ENCODE measurements at places on chromosomes 4 and X. TPM values are rescaled to one million over a fixed set of nuclear protein-coding genes. Genes with fewer than 3 reads are reported as not detected.

- no peak overlapping the region for H3K4me3 ChIP-seq
- peak; percentile 67 for DNase-seq
- no peak overlapping the region for H3K27ac ChIP-seq
- H3K36me3 ChIP-seq = no peaks in the 10 kb centered on the region
- no peaks in the 10 kb centered on the region for H3K27me3 ChIP-seq
Observed at GRCh38 chrX:17768997-17769396, 31.7 kb downstream of the SCML1 start.

Gene ACOX3
- 46.9 TPM for total RNA-seq

DNA sequence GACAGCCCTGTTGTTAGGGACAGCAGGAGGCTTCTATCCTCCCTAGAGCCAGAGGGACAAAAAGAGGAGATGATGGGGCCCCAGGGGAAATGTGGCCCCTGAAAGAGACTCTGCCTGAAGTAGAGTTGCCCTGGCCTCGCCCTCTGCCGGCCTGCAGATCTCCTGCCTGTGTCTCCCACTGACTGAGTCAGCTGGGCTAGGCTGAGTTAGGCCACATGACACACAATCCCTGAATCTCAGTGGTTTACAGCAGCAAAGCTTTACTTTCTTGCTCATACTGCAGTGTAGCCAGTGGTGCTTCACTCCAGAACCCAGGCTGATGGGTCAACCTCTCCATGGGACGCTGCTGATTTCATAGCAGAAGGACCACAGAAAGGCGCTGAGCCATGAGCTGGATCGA, 23.5 kb downstream of the DRD5 start:
- no peak for DNase-seq
- no peak overlapping the region for H3K4me3 ChIP-seq
- H3K36me3 ChIP-seq = no peaks in the 10 kb centered on the region
- no peaks in the 10 kb centered on the region for H3K27me3 ChIP-seq
- H3K27ac ChIP-seq = no peak overlapping the region

GRCh38 chr4:88822034-88822789, 124.6 kb upstream of the NAP1L5 start:
- H3K4me3 ChIP-seq = peak overlapping the region; percentile 42
- no peak for DNase-seq
- peak overlapping the region; percentile 95 for H3K27ac ChIP-seq
- no peaks in the 10 kb centered on the region for H3K27me3 ChIP-seq

Measured in vagina (tissue), 2 donors.